NCI-H524 (cell line): ENCODE measurements at places on chromosomes 11 and 22.

- no peak for DNase-seq
Observed at GRCh38 chr11:47225552-47226400, 11.0 kb downstream of the DDB2 start.

DNA sequence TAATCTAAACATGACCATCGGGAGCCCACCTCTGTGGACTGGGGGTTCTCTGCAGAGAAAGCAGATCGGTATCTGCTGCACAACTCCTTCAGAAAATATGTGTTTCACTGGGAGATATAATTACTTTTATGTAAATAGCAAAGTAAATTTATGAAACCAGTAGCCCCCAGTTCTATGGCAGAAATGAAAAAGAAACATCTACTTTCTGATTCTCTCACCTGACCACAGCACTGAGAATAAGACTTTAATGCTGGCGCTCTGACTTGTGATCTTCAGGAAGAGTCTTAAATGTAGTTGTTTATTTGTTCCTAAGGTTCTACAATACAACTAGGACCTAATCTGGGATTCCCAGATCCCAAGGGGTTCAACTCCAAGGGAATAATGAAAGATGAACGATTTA, 518.0 kb downstream of the DLG2 start:
- no peak for DNase-seq

- DNase-seq, result no peak
Observed at GRCh38 chr11:97965849-97966646, 1054.7 kb upstream of the CNTN5 start.

- no peak for DNase-seq
Observed at GRCh38 chr11:13760115-13760514, 91.6 kb downstream of the FAR1 start.

- DNase-seq, result no peak
Observed at GRCh38 chr11:15913261-15913660, 443.1 kb downstream of the SOX6 start.

GRCh38 chr22:23181721-23182308, 1.5 kb downstream of the BCR start:
- no peak for DNase-seq

DNA sequence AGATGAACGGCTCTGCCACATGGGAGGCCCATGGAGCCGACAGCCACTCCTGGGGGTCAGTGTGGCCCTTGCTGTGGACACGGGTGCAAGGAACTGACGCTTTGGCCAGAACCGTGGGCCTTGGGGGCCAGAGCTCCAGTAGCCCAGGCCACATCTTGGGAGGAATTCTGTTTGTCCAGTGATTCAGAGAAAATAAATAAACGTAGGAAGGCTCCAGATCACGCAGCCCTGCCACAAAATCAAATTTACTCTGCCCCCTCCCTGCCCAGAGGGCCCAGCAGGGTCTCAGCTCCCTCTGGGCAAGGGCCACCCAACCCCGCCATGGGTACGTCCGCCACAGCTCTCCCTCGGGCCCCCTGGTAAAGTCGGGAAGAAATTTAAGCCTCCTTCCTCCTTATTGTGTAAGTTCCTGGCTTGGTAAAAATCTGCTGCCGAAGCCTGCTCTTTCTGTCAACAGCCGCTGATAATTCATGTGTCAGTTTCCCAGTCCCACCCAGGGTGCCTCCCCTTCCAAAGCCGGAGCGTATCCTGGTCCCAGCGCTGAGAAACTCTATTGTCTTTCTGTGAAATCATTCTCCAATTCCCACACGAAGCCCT, 6.9 kb upstream of the MUC5AC start:
- no peak for DNase-seq

DNA sequence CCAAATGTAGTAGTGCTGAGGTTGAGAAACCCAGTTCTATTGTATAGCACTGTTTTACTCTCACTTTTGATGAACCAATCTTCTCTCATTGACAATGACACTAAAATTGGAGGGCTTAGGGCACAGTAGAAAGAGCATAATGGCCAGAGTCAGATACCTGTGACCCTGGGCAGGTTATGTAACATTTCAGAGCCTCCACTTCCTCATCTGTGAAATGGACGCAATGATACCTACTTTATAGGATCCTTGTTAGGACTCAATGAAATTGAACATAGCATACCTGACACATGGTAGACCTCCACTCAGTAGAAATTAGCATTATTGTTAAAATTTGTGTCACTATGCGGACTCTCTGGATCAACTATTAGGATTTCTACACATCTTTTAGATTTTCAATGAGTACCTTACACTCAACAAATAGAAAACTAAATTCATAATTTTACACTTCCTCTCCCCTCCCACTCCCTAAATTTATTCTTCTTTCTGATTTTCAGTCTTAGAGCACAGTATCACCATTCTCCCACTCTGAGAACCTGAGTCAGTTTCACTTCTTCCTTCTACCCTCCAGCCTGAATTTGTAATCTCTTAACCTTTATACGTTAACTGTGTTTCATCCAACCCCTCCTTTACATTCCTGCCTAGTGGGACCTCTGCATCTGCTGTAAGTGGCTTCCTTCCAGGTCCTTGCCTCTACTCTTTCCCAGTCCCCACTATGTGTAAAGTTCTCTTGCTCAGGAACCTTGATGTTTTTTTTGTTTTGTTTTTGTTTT, 78.3 kb downstream of the MICAL2 start:
- no peak for DNase-seq

GRCh38 chr11:42762348-42762747, 549.4 kb upstream of the API5 start:
- no peak for DNase-seq

GRCh38 chr11:119377112-119377901, 4.2 kb downstream of the USP2 start:
- DNase-seq, result no peak

- no peak for DNase-seq
Observed at GRCh38 chr11:134844838-134845237, 432.8 kb upstream of the B3GAT1 start.

GRCh38 chr11:84243629-84244263, 957.6 kb upstream of the CCDC90B start:
- no peak for DNase-seq

GRCh38 chr11:19328586-19329311, 88.0 kb upstream of the E2F8 start:
- DNase-seq, result no peak

GRCh38 chr11:35316161-35316560, 103.2 kb downstream of the SLC1A2 start:
- DNase-seq, result no peak

DNA sequence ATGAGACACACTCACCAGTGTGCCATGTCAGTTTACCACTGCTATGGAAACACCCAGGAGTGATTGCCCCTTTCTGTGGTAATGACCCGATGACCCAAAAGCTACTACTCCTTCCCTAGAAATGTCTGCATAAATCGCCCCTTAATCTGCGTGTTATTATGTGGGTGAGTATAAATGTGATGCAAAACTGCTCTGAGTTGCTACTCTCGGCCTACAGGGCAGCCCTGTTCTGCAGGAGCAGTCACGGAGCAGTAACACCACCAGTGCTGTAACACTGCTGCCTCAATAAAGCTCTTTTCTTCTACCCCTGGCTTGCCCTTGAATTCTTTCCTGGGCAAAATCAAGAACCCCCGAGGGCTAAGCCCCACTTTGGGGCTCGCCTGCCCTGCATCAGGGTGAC, 9.6 kb upstream of the LDLRAD3 start:
- no peak for DNase-seq

DNA sequence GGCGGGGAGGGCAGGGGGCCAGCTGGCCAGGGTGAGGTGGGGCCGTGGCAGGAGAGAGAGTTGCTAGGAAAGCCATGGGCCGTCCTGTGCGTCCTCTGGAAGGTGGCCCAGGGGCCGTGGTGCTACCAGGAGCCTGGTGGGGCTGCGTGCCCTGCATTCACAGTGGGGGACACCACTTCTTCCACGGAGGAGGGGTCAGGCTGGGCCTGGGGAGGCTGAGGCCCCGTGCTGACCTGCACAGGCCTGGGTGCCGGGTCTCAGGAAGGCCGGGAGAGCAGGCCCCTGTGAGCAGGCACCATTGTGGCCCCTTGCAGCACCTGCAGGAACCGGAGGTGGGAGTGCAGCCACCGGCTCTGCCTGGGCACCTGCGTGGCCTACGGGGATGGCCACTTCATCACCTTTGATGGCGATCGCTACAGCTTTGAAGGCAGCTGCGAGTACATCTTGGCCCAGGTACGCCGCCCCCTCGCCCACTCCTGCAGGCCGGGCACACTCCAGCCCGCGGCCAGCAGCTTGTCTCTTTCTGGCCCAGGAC, 12.0 kb downstream of the MUC5B start:
- no peak for DNase-seq

DNA sequence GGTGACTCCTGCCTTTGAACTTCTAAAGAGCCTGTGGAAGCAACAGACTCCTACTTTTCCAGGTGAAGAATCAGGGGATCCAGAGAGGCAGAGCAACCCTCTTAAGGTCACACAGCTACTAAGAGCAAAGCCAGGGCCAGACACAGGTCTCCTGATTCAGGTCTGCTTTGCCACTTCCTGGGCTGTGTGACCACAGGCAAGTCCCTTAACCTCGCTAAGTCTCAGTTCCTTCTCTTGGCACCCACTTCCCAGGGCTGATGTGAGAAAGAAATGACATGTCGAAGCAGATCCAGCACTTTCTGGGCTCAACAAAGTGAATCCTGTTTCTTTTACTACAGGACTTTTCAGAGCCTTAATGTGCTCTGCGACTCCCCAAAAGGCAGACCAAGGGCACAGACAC, 30.2 kb downstream of the UQCR10 start:
- no peak for DNase-seq

- no peak for DNase-seq
Observed at GRCh38 chr22:48323746-48324145, 1503.9 kb downstream of the BRD1 start.

DNA sequence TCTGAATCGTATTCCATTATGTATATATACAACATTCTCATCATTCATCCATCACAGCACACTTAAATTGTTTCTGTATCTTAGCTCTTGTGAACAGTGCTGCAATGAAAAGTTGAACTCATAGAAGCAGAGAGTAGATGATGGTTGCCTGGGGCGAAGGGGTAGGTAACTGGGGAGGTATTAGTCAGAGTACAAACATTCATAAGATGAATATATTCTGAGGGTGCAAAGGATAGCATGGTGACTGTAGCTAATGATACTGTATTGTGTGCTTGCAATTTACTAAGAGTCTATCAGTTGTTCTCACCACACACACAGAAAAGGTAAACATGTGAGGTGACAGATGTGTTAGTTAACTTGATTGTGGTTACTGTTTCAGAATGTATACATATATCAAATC, 12.6 kb upstream of the RFPL2 start:
- no peak for DNase-seq

- peak; percentile 71 for DNase-seq
Observed at GRCh38 chr22:24697621-24698082, 76.9 kb downstream of the PIWIL3 start.

GRCh38 chr11:26599425-26599824, 27.4 kb upstream of the MUC15 start:
- DNase-seq, result no peak
